AML-193 (cell line): ENCODE measurements at places on chromosomes 7 and 10.

GRCh38 chr10:29835055-29835454 is 200.3 kb upstream of the SVIL start:
- DNase-seq = no peak

DNA sequence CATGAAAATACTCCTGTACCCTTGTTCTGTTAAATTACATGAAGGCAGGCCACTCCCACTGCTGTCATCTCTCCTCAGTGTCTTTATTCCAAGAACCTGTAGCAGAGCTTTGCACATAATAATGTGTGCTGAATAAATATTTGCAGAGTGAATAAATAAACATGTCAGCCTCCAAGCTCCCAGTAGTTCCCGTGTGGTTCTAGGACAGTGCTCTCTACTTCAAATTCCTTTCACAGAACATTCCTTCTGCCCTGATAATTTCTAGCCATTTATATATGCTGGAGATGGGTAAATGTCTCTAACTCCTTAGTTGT is 20.3 kb upstream of the HYAL4 start:
- no peak for DNase-seq

DNA sequence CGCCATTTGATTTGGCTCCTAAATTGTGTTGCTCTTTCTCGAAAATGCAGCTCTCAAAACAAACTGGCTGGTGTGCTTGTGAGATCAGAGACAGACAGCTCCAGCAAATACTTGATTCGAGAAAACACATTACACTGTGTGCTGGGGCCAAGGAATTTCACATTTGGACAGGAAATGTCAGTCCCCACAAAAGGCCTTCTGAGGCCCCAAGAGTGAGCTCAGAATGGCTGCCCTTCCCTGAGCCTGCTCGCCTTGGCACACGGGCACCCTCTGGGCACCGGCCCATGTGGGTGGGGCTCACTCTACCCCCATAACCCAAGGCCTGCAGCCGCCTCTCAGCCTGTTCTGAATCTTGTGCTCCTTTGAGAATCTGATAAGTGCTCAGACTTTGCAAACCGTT is 13.9 kb upstream of the HSPA12A start:
- no peak for DNase-seq

- no peak for DNase-seq
Observed at GRCh38 chr7:11579141-11579540, 252.9 kb downstream of the THSD7A start.

- DNase-seq = no peak
Observed at GRCh38 chr7:157819455-157819807, 482.6 kb downstream of the DNAJB6 start.

DNA sequence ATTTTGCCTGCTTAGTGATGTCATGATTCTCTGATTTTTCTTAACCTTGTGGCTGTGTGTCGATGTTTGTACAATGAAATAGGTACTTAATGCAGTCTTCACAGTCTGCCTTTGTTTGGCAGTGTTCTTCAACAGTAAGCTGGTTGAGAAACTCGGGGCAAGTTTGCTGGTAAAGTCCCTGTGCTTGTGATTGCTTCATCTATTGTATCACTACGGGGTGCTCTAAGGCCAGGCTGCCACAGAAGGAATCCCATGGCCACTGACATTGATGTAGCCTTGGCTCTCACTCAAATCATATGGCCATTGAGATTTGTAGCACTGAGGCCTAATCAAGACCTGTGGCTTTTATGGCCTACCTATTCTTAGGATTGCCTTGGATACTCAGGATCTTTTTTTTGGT is 33.5 kb upstream of the PRSS37 start:
- peak; percentile 87 for DNase-seq

- no peak for DNase-seq
Observed at GRCh38 chr10:122102869-122103525, 114.0 kb downstream of the TACC2 start.

DNA sequence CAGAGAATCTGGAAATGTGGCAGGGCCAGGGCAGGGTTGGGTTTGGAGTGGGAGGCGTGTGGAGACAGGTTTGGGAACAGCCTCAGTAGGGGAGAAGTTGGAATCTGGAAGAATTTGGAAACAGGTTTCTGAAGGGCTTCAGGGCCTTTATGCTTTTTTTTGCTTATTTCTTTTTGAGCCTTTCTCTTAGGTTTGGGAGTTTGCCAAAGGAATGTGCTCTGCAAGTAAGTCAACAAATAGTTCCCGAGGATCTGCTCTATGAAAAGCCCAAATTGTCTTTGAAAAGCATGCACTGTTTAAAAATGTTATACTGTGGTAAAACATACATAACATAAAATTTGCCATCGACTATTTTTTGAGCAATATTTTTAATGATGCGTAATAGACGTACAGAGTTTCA is 86.7 kb upstream of the ADRB1 start:
- DNase-seq = no peak

- no peak for DNase-seq
Observed at GRCh38 chr10:1933215-1933614, 195.9 kb upstream of the ADARB2 start.

DNA sequence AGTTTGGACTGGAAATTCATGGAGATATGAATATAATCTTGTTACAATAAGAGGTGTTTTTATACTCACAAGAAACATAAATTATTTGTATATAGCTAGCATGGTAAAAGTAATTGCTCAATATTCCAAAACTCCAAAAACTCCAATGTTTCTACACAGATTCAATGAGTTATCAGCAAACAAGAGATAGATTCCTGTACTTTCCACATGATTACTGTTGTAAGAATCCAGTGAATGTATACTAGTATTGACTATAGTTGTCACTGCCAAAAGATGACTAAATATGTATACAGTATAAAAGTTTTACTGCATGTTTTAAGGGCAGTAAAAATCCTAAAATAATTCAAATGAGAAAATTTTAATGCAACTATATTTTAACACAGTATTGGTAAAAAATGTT is 10.7 kb downstream of the ATOH7 start:
- DNase-seq = no peak

- DNase-seq = no peak
Observed at GRCh38 chr7:5559576-5560240, 136.1 kb upstream of the TNRC18 start.

GRCh38 chr10:15254808-15255648 is 86.5 kb upstream of the NMT2 start:
- DNase-seq = no peak

DNA sequence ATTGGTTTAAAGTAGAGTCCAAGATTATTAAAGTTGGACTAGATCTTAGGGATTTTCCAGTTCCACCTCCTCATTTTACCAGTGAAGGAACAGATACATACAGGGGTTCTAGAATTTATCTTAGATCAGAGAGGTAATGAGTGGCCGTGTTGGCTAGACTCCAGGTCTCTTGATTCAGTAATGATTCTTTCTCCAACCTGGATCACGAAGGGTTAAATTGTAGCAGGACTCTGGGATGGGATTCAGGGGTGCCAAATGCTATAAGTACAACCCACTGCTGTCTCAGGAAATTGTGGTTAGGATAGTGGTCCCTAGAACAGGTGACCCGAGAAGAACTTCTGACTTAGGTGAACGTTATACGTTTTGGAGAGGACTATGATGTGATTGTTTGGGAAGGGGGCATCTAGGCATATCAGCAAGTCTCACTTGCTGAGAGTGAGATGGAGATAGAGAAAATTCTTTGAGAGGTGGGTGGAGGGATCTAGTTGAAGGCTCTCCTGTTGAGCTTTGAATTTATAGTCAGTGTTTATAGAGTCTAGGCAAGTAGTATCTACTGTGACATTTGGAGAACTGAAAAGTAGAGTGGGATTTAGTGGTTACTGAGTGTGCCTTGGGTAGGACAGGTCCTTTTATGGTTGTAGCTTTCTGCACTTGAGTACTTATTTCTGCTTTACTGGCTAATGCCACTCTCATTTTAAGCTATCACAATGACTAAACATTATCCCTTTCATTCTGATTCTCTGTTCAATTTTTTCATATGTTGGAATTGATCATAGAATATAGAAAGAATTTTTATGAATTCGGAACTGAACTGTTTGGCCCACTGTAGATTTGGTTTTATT is 58.3 kb downstream of the ST7 start:
- no peak for DNase-seq

DNA sequence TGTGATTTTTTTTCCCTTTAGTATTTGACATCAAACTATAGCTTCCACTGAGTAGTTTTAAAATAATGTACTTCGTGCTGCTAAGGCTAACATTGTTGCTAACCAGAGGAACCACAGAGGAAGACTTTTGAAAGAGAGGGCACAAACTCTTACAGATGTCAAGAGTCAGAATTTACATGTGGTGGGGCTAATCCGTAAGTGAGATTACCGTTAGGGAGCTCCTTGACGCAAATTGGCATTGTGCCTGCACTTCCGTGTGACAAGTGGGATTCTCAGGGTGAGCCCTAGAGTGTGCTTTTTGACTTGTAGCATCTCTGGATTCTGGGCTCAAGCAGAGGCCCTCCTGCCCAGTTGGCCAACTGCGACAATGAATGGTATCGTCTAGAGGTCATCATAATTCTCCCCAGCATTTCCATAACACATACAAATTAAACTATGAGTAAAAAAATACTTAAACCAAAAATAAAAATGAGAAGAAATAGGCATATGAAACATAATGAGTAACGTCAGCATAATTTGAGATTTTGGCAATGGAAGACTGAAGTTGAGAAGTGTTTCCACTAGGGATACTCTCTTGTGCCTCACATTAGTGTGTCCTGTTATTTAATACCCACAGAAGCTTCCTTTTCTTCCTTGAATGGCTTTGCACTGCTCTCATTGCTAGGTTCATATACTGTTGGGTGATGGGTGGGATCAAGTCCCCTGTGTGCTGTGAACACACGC is 164.0 kb downstream of the SDK1 start:
- DNase-seq = no peak

GRCh38 chr10:112907893-112908292 is 42.2 kb upstream of the TCF7L2 start:
- no peak for DNase-seq

GRCh38 chr10:92573091-92573797 is 649 bp downstream of the IDE start:
- peak; percentile 29 for DNase-seq

- no peak for DNase-seq
Observed at GRCh38 chr10:12723220-12723619, 278.3 kb downstream of the CCDC3 start.

- no peak for DNase-seq
Observed at GRCh38 chr10:16440396-16441133, 3.8 kb downstream of the PTER start.

- DNase-seq = no peak
Observed at GRCh38 chr7:91083855-91084644, 180.2 kb upstream of the FZD1 start.

GRCh38 chr7:101856473-101857357 is 39.3 kb downstream of the CUX1 start:
- peak; percentile 94 for DNase-seq

GRCh38 chr10:67843284-67843683 is 5.3 kb upstream of the DNAJC12 start:
- DNase-seq = no peak

- DNase-seq = no peak
Observed at GRCh38 chr7:80275192-80275605, 140.6 kb downstream of the GNAI1 start.

- no peak for DNase-seq
Observed at GRCh38 chr10:128302808-128303207, 176.6 kb upstream of the MKI67 start.

- no peak for DNase-seq
Observed at GRCh38 chr7:106278695-106279094, 6.1 kb downstream of the NAMPT start.

- no peak for DNase-seq
Observed at GRCh38 chr7:125834421-125834820, 904.8 kb upstream of the POT1 start.

GRCh38 chr7:44911911-44912310 is 26.6 kb upstream of the PURB start:
- DNase-seq = no peak

- no peak for DNase-seq
Observed at GRCh38 chr7:155448632-155449007, 9.3 kb upstream of the EN2 start.

DNA sequence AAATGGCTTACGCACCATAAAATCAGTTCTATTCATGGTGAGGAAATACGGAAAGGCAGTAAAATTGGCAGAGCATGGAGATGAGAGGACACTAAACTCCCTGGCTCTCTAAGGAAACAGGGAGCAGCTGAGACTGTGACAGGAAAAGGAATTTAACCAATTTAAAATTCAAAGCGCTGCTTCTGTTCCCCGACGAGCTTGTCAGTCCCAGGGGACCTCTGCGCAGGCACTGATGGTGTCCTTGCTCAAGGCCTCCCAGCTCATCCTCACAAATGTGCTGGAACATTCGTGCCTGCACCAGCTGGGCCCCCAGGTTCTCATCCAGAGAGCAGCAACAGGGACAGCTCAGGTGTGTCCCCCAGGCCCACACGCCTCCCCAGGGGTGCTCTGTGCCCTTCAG is 101.4 kb downstream of the MAD1L1 start:
- DNase-seq = no peak
